ENCODE measurements at places on chromosomes 4 and X. TPM values are rescaled to one million over a fixed set of nuclear protein-coding genes. Genes with fewer than 3 reads are reported as not detected.

The PASD1 gene
- not detected for total RNA-seq

The RBMXL3 gene
- not detected for total RNA-seq

The NALF2 gene
- total RNA-seq, result 1.5 TPM

The C4orf36 gene
- total RNA-seq, result 0.26 TPM

The UNC5C gene
- 8.2 TPM for total RNA-seq

The GPRIN3 gene
- total RNA-seq, result 0.03 TPM

The NPY5R gene
- total RNA-seq, result not detected

All from Panc1 (cell line).